IMR-90 (cell line): ENCODE measurements at places on chromosomes 5 and 9.

DNA sequence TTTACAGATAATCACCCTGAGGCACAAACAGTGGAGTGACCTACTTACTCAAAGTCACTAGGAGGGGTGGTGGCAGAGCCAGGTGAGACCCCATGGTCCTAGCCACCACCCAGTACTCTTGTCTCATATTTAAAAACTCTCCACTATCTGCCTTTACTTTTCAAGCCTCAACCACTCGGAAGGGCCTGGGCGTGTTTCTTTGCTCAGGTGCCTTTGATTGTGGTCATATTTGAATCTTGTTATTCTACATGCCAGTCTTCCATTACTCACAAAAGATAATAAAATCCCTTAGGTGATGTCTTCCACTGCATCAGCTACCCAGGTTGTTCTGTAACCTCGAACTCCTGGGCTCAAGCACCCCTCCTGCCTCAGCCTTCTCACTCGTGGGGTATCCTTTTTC is 20.7 kb upstream of the TRIM36 start:
- peaks cover 5% of the 10 kb centered on the region for H3K27me3 ChIP-seq
- no peak for DNase-seq
- no peaks in the 10 kb centered on the region for H3K4me1 ChIP-seq
- H3K27ac ChIP-seq = no peak overlapping the region
- H3K36me3 ChIP-seq = no peaks in the 10 kb centered on the region
- no peak overlapping the region for H3K4me3 ChIP-seq

GRCh38 chr9:8287501-8287900 is 487.9 kb upstream of the DMAC1 start:
- H3K4me3 ChIP-seq = no peak overlapping the region
- no peaks in the 10 kb centered on the region for H3K36me3 ChIP-seq
- no peaks in the 10 kb centered on the region for H3K4me1 ChIP-seq
- no peaks in the 10 kb centered on the region for H3K27me3 ChIP-seq
- H3K27ac ChIP-seq = no peak overlapping the region

DNA sequence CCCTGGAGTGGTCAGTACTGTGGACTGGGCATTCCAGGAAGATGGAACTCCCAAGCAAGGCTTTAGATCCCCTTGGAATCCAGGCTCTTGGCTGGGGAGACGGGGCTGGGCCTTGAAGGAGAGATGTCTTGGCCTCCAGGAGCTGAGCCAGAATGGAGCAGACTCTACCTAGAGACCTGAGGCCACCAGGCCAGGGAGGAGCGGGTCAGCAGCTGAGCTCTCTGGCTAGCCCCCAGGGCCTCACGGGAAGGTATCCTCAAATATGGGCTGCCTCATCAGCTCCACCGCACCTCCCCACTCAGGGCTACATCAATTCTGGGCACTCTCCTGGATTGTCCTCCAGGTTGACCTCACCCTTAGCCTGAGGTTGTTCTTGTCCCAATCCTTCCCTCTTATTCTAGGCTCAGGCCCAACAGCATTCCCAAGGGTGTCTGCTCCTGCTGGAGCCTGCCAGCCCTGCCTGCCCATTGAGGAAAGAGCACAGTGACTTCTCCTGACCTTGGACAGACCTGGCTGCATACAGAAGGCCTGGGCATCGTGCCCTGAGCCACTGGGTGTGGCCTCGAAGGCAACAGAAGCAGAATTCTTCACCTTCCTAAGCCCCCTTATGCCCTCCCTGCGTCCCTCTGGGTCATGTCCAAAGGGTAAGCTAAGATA is 3.0 kb upstream of the PDLIM4 start:
- H3K4me1 ChIP-seq = peaks cover 9% of the 10 kb centered on the region
- no peak for DNase-seq
- H3K27ac ChIP-seq = no peak overlapping the region
- H3K4me3 ChIP-seq = no peak overlapping the region
- no peaks in the 10 kb centered on the region for H3K27me3 ChIP-seq
- H3K36me3 ChIP-seq = no peaks in the 10 kb centered on the region

DNA sequence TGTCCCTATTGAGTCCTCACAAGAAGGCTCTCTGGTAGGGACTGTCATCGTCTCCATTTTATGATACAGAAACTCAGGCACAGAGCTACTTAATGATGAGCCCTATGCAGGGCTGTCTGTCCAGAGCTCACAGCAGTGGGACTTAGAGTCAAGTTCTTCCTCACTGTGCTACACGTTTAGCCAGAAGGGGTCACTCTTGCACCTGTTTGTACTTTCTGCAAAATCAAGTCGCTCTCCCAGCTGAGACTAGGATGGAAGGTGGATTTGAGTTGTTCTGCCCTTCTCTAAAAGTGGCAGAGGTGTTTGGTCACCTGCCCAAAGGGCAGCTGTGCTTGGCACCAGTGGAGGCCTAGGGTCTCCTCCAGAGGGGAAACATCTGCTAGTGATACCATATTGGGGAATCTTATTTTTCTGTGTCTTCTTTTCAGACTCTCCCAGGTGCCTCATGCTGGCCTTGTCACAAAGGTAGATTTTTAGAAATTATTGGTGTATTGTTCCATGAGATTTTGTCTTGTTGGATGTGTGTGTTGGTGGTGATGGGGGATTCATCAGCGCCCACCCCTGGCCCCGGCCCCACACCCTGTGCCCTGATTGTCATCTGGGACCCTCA is 104.2 kb downstream of the PPARGC1B start:
- no peaks in the 10 kb centered on the region for H3K36me3 ChIP-seq
- peaks cover 7% of the 10 kb centered on the region; the same call in 1 of the 2 replicates for H3K27me3 ChIP-seq
- peak; percentile 91 for DNase-seq
- no peaks in the 10 kb centered on the region for H3K4me1 ChIP-seq
- H3K4me3 ChIP-seq = no peak overlapping the region

DNA sequence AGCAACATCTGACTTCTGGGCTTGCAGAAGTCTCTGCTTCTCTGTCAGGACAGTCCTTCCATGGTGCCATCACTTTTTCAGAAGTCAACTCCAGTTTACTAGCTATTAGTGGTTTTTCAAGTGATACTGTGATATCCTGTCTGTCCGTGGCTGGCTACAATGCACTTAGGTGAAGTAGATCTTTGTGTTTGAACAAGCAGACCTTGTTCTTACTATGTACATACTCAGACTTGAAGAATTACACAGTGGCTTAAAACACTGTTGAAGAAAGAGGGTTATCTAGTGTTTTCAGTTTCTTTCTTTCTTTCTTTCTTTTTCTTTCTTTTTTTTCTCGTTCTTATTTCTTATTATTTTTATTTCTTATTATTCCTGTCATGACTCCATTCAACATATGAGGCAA is 228.7 kb downstream of the NTRK2 start:
- no peaks in the 10 kb centered on the region for H3K4me1 ChIP-seq
- no peaks in the 10 kb centered on the region for H3K27me3 ChIP-seq

- DNase-seq = no peak
- no peak overlapping the region for H3K27ac ChIP-seq
- H3K36me3 ChIP-seq = peaks cover 22% of the 10 kb centered on the region
These were observed 24.4 kb downstream of the FBLL1 start for GRCh38 chr5:168553377-168554130.
